ENCODE measurements at places on chromosomes 7 and 10.

DNA sequence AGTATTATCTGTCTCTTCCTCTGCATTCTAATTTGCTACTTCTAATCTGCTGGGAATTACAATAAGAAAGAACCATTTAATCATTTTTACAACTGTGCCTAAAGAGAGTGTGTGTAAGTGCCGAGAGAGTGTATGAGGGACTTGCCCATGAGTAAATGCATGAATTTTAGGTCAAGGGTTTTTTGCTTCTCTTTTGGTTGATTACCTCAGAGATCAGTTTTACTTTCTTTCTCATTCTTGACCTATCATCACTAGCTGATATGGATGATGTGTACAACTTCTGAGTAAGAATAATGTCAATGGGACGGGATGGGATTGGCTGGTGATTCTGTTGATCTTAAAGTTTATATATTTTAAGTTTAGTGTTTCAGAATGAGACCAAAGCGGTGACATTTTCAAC is 47.8 kb downstream of the IKZF1 start:
- no peak for DNase-seq

DNA sequence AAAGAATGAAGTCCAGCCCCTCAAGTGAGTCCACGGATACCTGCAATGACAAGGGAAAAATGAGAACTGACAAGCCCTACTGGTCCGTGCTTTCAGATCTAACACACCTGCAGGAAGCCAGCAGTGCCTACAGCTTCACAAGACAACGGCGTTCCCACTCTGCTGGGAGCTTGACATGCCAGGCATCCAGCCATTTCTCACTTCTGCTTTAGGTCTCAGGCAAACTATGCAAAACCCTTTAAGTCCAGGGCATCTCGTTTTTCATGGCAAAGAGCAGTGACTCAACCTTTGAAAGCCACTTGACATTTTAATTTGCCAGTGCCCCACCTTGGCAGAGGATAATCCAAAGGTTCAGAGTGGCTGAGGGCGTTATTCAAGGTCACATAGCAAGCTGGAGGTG is 49.1 kb upstream of the GPAM start:
- DNase-seq: no peak

DNA sequence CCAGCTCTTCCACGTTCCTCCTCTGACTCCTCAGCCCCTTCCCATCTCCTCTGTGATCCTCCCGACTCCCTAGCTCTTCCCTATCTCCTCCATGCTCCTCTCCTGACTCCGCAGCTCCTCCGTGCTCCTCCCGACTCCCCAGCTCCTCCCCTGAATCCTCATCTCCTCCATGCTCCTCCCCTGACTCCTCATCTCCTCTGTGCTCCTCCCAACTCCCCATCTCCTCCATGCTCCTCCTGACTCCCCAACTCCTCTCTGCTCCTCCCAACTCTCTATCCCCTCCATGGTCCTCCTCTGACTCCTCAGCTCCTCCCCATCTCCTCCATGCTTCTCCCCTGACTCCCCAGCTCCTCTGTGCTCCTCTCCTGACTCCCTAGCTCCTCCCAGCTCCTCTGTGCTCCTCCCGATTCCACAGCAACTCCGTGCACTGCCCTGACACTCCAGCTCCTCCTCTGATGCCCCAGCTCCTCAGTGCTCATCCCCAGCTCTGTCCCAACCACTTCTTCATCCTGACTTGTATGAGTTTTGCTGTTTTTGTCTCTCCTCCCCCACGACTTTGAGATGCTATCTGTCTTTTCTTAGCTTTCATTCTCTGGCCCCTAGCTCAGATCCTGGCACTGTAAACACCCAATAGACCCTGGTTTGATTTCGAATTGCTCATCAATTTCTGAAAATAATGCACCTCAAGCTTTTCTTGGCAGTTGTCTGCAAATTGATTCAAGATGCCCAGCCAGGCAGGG is 38.3 kb downstream of the OAT start:
- DNase-seq: no peak

- DNase-seq: peak; percentile 73
Measured at GRCh38 chr7:20786779-20787659, at the start of gene SP8. Gene SP8, minus strand, starts transcription at chr7:20786886. Its CDS starts 88 bp downstream, at chr7:20786798.

DNA sequence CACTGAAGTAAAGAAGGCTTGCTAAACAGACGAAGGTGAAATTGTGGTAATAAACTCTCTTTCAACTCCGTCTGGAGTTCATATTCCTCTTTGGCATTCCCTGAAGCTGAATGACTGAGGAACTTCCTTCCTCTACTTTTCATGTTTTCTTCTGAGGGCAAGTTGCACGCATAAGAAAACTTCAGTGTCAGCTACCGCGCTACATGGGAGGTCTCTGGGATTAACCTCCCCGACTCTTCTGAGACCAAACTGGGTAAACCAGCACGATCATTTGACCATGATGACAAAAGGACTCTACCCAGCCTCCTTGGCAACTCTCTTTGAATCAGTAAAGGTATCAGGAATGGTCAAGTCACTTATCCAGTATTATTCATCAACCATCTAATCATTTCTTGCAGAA is 44.7 kb downstream of the RHOBTB1 start:
- DNase-seq: no peak

- DNase-seq: no peak
Measured at GRCh38 chr7:47142169-47142866, 439.6 kb downstream of the TNS3 start.

DNA sequence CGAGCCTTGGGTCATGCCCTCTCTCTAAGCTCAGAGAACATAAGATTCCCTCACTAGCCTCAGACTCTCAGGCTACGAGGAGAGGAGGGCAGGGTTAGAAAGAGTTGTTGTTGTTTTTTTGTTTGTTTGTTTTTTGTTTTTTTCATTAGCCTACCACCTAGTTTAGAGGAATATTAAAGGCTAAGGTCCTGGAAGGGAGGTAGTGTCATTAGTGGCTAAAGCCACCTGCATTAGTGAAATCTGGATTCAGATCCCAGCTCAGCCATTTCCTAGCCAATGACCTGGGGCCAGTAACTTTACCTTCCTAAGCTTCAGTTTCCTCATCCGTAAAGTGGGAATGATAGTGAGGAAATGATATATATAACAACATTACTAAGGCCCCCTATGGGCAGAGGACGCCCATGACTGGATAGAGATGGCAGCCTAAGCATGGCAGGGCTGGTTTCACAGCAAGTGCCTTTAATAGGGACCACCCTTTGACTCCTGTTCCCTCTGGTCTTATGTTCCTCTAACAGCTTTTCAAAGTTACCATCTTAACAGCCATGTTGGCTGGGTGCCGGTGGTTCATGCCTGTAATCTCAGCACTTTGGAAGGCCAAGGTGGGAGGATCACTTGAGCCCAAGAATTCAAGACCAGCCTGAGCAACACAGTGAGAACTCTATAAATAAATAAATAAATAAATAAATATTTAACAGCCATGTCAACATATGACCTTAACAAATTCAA is 5.1 kb downstream of the DDIT4 start:
- no peak for DNase-seq

GRCh38 chr7:28862595-28863272 is 95.4 kb downstream of the TRIL start:
- no peak for DNase-seq
